ENCODE measurements at places on chromosomes 11 and 22.

DNA sequence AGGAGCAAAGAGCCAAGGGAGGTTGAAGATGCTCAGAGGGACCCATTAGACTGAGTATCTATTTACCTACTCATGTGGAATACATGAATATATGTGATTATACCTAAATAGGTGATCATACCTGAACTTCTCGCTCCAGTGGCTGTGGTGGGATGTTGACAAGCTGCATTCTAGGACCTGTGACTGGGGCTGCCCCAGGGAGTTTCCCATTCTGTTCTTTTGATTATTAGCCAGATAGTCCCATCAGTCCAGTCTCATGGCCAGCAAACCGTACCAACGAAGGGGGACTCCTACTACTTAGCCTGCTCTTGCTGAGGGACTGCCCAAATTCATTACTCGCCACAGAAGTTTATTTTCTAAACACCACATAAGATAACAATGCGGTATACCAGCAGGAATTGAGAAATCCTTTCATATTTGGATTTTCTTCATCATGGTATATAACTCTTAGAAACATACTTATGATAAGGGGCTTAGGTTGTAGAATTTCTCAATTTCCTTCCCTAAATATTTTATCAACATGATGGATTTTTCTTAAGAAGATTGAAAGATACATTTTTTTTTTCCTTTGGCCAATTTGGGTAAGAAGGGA lies 273.9 kb downstream of the NTM start:
- DNase-seq, result no peak

DNA sequence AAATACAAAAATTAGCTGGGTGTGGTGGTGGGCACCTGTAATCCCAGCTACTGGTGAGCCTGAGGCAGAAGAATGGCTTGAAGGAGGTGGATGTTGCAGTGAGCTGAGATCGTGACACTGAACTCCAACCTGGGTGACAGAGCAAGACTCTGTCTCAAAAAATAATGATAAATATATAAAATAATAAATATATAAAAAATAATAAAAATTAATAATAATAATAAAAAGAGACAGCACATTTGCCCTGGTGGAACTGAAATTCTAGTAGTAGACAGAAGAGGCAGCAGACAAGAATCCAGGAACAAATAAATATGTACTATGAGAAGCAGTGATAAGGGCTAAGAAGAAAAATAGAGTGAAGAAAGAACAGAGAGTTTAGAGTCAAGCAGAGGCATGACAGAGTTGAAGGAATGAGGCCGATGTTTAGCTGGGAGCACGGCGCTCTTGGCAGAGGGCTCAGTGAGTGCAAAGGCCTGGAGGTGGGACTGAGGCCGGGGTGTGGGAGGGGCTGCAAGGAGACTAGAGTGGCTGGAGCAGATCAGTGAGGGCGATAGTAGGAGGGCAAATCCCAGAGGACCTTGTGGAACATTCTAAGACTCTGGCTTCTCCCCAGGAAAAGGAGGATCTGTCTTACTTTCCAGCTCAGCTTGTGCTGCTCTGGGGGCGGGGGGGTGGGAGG lies 410.3 kb downstream of the MN1 start:
- DNase-seq, result no peak

GRCh38 chr11:97502201-97502600 lies 1112.4 kb downstream of the JRKL start:
- no peak for DNase-seq

DNA sequence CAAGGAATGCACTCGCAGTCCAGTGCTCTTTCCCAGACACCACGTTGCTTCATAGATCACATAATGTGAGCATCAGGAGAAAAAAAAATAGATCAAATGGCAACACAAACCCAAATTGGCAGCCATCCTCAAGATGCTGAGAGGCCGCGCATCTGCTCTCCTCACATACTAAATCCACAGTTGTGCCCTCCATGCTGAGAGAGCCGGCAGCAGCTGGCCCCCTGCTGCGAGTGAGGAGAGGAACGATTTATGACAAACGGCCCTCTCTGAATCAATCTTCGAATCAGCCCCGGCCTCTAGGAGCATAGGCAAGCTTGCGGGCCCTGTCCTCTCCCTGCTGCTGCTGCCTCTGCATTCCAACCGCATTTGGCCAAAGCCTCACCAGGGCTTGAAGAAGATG lies 159.9 kb upstream of the TENM4 start:
- no peak for DNase-seq
